ENCODE measurements at places on chromosomes 5 and 9. TPM values are rescaled to one million over a fixed set of nuclear protein-coding genes. Genes with fewer than 3 reads are reported as not detected.

GRCh38 chr9:82021198-82021597 lies 32.6 kb downstream of the SPATA31D1 start:
- H3K27me3 ChIP-seq, result no peaks in the 10 kb centered on the region
- peak; percentile 63 for DNase-seq
- no peak overlapping the region for H3K4me3 ChIP-seq
- H3K36me3 ChIP-seq, result no peaks in the 10 kb centered on the region
- H3K27ac ChIP-seq, result peak overlapping the region; percentile 67

GRCh38 chr9:130352081-130352480 lies 86.5 kb downstream of the HMCN2 start:
- H3K4me1 ChIP-seq, result no peaks in the 10 kb centered on the region
- H3K27ac ChIP-seq, result no peak overlapping the region
- H3K36me3 ChIP-seq, result no peaks in the 10 kb centered on the region
- no peak for DNase-seq
- no peaks in the 10 kb centered on the region for H3K27me3 ChIP-seq
- H3K4me3 ChIP-seq, result no peak overlapping the region

GRCh38 chr5:14584848-14585247 lies 3.3 kb downstream of the OTULINL start:
- H3K27me3 ChIP-seq, result no peaks in the 10 kb centered on the region
- no peak overlapping the region for H3K4me3 ChIP-seq
- no peak overlapping the region for H3K27ac ChIP-seq
- DNase-seq, result peak; percentile 43

DNA sequence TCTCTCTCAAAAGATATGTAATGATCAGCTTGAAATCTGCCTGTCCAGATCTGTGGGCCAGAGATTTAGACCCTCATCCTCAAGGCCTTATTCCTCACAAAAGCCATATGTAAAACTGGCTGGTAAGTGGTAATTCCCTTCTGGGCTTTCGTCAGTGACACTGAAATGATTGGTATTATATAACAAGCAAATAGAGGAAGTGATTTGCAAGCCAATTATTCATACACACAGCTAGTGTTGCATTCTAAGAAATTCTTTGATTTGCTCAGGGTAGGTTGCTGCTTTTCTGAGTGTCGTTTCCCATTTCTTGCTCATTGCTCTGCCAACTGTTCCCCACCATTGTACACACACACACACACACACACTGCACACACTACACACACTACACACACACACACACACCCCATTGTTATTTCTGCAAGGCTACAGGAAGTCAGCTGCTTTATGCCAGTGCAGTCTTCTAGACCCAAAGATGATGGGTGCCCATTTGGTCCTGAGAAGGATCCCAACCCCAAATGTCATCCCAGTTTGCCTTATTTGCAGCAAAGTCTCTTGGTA lies 76.8 kb downstream of the PRLR start:
- H3K4me3 ChIP-seq, result no peak overlapping the region
- H3K27ac ChIP-seq, result no peak overlapping the region
- no peaks in the 10 kb centered on the region for H3K36me3 ChIP-seq
- DNase-seq, result no peak
- H3K4me1 ChIP-seq, result no peaks in the 10 kb centered on the region
- H3K27me3 ChIP-seq, result no peaks in the 10 kb centered on the region

GRCh38 chr9:131739133-131739958 lies 530 bp downstream of the RAPGEF1 start:
- no peak for DNase-seq
- peaks cover 22% of the 10 kb centered on the region for H3K4me1 ChIP-seq
- H3K27me3 ChIP-seq, result no peaks in the 10 kb centered on the region
- H3K4me3 ChIP-seq, result peak overlapping the region; percentile 82
- peak overlapping the region; percentile 72 for H3K27ac ChIP-seq

- no peaks in the 10 kb centered on the region for H3K36me3 ChIP-seq
- no peaks in the 10 kb centered on the region for H3K27me3 ChIP-seq
- no peak overlapping the region for H3K4me3 ChIP-seq
- H3K27ac ChIP-seq, result no peak overlapping the region
- DNase-seq, result no peak
Observed at GRCh38 chr5:120361941-120362340, 102.2 kb upstream of the PRR16 start.

The GPRIN1 gene
- 0.42 TPM for total RNA-seq

The TLX3 gene
- not detected for total RNA-seq

The EGFL7 gene
- total RNA-seq, result 77.1 TPM

The TXN gene
- total RNA-seq, result 107 TPM

The FOXD4 gene
- total RNA-seq, result 0.41 TPM

The SAXO1 gene
- not detected for total RNA-seq
